ENCODE measurements at places on chromosomes 5 and 9.

GRCh38 chr9:136117291-136117915 is 1.3 kb downstream of the TMEM250 start:
- no peak for DNase-seq

- DNase-seq = no peak
These were observed 17.2 kb upstream of the SIL1 start for GRCh38 chr5:139215107-139215975.

- DNase-seq = no peak
These were observed 63.4 kb upstream of the ARAP3 start for GRCh38 chr5:141745390-141745789.

DNA sequence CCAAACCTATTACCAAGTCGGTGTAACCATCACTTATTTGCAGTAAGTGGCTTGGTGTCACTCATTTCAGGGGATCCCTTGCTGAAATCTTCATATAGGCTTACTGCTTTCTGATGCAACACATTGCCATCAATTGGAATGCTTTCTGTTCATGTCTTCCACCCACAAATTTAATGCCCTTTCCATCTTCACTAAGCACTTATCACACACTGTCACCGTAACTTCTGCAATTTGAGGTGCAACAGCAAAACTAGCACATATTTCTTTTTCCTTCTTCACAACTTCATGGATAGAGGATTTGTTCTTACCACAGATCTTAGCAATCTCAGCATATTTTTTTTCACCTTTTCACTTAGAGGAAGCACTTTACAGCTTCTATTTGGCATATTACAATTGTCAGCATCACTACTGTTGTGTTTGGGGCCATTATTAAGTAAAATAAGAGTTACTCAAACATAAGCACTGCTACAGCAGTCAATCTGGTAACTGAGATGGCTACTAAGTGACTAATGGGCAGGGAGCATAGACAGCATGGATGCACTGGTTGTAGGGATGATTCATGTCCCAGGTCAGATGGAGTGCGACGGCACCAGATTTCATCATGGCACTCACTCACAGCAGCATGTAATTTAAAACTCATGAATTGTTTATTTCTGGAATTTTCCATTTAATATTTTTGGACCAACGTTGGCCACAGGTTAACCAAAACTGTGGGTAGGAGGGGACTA is 70.1 kb downstream of the PIP5K1B start:
- peak; percentile 65 for DNase-seq

GRCh38 chr5:136679233-136679632 is 313.9 kb upstream of the TRPC7 start:
- no peak for DNase-seq

DNA sequence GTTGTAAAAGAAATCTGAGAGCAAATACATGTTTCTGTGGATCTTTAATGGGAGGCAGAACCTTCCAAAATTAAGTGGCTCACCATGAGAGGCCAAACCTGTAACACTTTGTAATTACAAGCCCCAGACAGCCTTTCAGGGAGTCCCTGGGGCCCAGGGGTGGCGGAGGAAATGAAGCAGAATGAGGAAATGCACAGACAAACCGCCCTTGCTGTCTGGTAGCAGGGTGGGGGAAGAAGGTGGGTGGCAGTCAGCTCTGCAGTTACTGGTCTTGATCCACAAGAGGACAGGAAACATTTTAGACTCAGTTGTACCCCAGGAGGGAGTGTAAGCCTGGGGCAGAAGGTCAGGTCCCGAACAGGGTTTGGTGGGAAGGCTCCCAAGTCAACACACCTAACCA is 6.5 kb downstream of the ARL14EPL start:
- DNase-seq = no peak

DNA sequence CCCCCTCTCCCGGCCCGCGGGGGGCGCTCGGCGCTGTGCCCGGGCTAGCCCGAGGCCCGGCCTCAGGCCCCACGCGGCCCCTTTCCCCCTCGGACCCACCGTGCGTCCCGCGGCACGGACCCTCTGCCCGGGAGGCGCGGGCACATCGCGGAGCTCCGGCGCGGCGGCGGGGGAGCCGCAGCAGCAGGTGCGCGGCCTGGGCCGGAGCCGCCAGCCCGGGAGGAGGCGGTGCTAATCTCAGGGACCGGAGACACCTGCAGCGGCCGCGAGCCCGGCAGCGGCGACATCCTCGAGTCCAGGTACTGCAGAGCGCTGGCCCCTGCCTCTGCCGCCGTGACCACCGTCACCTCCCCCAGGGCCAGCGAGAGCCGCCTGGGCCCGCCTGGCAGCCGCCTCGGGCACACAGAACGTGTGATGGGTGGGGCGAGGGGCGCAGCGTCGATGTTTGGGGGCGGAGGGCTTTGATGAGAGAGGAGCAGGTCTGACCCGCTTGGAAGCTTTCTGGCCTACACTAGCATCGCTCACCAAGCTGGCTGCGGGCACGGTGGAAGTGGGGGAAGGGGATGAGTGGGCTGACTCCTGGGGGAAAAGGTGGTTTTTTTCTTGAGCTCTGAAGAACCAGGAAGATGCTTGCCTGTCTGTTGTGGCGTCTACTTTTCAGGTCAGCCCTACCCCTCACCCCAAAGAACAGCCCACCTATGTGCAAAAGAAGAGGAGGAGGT is 524 bp downstream of the CYFIP2 start:
- DNase-seq = no peak

DNA sequence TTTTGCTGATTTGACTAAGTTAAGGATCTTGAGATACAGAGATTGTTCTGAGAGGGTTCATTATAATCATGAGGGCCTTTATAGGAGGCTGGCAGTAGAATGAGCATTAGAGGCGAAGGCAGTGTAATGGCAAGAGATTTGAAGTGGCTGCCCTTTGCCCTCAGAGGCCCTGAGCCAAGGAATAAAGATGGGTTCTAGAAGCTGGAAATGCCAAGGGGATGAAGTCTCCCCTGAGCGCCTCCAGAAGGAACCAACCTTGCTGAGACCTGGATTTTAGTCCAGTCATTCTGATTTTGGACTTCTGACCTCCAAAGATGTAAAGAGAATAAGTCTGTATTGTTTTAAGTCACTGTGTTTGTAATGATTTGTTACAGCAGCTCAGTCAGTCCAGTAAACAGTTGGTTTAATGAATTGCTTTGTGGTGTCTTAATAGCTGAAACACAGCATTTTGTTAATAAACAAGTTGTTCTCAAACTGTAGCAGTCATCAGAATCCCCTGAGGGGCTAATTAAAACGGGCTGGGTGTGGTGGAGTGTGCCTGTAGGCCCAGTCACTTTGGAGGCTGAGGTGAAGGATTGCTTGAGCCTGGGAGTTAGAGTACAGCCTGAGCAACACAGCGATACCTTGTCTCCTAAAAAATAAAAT is 23.2 kb downstream of the GLRX start:
- no peak for DNase-seq

- no peak for DNase-seq
These were observed 8.9 kb downstream of the LRRC26 start for GRCh38 chr9:137160716-137161557.

Data from fibroblast of gingiva (primary cell).